ENCODE measurements at places on chromosomes 6 and 20. TPM values are rescaled to one million over a fixed set of nuclear protein-coding genes. Genes with fewer than 3 reads are reported as not detected.
A peak's percentile ranks its signal among the peaks of the same experiment; 100 is the strongest.

Gene PRR18
- total RNA-seq: not detected

DNA sequence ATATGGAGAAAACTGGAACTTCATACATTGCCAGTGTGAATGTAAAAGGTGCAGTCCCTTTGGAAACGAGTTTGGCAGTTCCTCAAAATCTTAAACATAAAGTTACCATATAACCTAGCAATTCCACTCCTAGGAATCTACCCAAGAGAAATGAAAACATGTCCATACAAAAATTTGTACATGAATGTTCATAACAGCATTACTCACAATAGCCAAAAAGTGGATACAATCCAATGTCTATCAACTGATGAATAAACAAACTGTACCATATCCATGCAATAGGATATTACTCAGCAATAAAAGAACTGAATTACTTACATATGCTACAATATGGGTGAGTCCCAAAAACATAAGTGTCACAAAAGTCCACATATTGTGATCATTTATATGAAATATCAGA lies 48.7 kb upstream of the ERVFRD-1 start:
- DNase-seq: no peak

Gene UNC5CL
- 1.2 TPM for total RNA-seq

GRCh38 chr6:166078294-166078693 lies 89.4 kb downstream of the TBXT start:
- DNase-seq: no peak

Gene SDCBP2
- 3.9 TPM for total RNA-seq

GRCh38 chr6:7652957-7653356 lies 63.0 kb downstream of the SNRNP48 start:
- DNase-seq: no peak

DNA sequence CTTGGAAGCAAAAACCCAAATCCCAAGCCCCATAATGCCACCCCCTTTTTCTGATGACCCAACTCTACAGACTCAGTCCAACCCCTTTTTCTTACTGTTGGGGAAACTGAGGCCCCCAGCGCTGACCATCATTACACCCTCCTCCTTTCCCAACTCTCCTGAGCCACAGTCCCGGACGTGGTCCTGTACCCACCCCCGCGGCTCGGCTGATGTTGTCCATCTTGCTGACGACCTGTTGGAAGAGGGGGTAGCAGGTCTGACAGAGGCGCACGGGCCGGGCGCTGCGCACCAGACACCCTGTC lies 533 bp downstream of the OSTM1 start:
- no peak for DNase-seq

Gene PPP2R5D
- total RNA-seq: 32.5 TPM

DNA sequence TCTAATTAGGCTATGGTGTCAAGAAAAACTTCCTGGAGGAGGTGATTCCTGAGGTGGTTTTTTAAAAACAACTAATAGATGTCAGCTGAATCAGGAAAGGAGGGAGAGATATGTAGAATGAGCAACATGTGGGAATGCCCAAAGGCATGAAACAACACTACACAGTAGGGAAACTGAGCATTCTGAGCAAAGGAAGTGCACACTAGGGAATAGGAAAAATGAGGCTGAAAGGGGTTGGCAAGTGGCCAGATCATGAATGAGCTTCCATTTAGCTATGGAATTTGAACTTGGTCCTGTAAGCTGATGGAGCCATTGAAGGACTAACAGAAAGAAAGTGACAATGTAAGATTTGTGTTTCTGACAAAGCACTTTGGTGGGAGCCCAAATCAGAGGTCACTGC lies 16.9 kb upstream of the SLC35F1 start:
- no peak for DNase-seq

DNA sequence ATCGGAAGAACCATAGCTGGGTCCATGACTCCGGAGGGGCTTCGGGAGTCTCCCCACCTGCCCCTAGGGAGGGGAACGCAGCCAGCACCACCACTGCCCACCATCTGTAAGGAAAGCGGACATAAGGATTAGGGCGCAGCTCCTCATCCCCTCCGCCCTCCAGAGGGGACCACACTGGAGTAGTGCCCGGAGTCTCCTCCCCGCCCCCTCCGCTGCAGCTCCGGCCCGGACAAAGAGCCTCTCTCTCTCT lies 628 bp downstream of the SLC35B2 start:
- no peak for DNase-seq

Gene THBS2
- total RNA-seq: 31.0 TPM

GRCh38 chr6:134466771-134467525 lies 149.0 kb upstream of the SGK1 start:
- DNase-seq: no peak

Gene NRSN1
- total RNA-seq: not detected

DNA sequence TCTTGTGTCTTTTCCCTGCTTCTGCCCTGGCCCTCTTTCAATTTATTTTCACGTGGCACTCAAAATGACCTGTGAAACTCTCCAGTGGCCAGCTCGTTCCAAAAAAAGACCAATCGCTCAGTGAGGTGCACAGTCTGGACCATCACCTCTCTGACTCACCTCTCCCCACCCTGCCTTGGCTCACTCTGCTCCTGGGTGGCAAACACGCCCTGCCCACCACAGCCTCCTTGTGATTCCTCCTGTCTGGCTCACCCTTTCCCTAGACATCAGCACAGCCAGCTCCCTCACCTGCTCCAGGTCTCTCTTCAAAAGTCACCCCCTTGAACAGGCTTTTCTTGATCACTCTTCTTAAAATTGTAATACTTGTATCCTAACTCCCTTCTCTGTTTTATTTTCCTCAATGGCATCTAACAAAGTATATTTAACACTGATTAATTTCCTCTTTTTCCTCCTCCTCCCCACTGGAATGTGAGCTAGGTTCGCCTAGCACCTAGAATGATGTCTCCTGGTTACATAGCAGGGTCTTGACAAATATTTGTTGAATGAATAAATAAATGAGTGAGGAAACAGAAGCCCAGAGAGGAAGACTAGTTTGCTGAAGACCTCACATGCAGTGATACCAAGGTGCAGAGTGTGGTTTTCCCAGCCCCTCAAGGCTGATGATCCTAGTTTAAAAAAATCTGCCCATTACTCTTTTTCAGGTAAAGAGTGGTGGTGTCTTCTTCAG lies 109.0 kb downstream of the GJA10 start:
- no peak for DNase-seq

- no peak for DNase-seq
Measured at GRCh38 chr20:59923514-59923913, 9.9 kb downstream of the SYCP2 start.

Gene HSPA1B
- 424 TPM for total RNA-seq

Gene CDSN
- not detected for total RNA-seq

DNA sequence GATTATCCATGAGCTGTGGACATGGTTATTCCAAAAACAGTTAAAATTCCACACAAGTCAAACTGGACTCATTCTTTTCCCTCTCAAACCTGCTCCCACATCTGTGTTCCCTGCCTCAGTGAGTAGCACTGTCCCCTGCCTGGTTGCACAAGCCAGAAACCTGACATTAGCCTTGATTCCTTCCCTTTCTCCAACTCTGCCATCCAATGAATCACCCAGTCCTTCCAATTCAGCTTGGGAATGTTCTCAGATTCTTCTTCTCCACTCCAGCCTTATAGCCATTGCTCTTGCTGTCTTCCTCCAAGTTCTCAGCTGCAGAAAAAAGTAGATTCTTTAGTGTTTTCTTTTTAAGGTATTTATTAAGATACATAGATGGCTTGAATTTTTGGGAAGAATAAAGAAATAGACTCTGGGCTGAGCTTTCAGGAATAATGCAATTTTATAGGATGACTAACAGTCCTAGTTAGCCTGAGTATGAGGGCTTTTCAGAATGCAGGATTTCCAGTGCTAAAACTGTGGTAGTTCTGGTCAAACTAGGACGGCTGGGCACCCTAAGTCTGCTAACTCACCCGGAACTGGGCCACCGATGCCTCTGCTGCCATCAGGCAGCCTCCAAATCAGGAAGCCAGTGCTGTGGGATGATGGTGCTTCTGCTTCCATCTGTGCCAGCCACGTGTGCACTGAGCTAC lies 18.2 kb upstream of the SASH1 start:
- DNase-seq: peak; percentile 11

Gene PSORS1C2
- not detected for total RNA-seq

GRCh38 chr6:35586542-35586941 lies 73.8 kb upstream of the TULP1 start:
- no peak for DNase-seq

Gene CD109
- total RNA-seq: 3.1 TPM

DNA sequence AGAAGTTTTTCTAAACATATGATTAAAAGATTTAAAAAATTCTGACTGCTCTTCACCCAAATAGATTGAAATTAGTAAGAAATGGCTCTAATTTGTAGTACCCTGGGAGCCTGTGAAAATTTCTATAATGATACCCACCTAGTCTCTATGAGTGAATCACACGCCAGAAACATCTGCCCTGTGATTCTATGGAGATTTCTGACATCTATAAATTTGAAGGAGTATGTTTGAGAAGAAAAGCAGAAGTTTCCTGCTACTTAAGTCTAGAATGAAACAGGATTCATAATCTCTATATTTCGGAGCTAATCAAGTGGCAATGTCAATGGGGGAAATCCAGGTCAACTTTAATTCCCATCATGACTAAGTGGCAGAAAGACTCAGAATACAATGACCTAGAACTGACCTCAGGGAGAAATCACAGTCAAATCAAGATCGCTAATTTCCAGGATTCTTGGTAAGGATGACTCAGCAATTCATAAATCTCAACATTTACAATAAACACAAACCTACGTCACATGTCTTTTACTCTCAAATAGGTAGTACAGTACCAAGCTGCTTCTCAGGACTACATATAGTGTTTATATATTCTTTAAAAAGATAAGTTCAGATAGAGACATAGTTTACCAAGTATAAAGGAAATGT lies 186.2 kb upstream of the TNFAIP3 start:
- no peak for DNase-seq

- peak; percentile 84 for DNase-seq
Measured at GRCh38 chr20:51447097-51447764, 95.3 kb downstream of the NFATC2 start.

Gene LAMA5
- 146 TPM for total RNA-seq

Gene WFDC8
- not detected for total RNA-seq

Gene CD93
- total RNA-seq: 36.2 TPM

Gene BTN1A1
- not detected for total RNA-seq

- DNase-seq: no peak
Measured at GRCh38 chr6:133767357-133767970, 121.4 kb upstream of the TCF21 start.

Gene TCP11
- not detected for total RNA-seq

Gene FOXS1
- total RNA-seq: 6.0 TPM

DNA sequence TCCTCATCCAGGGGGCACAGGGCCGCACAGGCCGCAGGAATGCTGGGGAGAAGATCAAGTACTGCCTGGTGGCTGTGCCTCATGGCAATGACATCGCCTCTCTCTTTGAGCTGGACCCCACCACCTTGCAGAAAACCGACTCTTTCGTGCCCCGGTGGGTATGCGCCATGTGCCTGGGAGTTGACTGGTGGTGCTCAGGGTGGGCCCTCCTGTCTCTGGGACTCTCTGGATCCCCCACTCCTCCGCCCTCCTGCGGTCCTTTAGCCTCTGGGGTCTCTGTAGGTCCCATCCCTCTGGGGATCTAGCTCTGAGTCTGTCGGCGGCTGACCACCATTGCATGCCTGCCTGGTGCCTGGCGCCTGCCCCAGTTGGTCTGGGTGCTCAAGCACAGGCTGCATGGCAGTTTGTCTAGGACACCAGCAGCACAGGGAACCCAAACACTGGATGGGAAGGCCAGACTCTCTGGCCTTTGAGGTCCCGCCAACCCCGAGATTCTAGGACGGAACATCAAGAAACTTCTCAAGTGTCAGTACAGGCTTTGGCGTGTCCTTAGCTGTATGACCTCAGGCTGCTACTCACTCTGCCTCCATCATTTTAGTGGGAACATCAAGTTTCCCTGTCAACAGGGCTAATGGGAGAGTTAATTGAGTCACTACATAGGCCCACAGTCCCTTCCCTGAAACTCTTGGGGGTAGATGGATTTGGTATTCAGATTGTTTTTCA lies 42.8 kb downstream of the ITPR3 start:
- no peak for DNase-seq

GRCh38 chr6:117007659-117008058 lies 130.6 kb downstream of the RFX6 start:
- DNase-seq: no peak

Gene POU3F2
- not detected for total RNA-seq

Gene ULBP2
- not detected for total RNA-seq

DNA sequence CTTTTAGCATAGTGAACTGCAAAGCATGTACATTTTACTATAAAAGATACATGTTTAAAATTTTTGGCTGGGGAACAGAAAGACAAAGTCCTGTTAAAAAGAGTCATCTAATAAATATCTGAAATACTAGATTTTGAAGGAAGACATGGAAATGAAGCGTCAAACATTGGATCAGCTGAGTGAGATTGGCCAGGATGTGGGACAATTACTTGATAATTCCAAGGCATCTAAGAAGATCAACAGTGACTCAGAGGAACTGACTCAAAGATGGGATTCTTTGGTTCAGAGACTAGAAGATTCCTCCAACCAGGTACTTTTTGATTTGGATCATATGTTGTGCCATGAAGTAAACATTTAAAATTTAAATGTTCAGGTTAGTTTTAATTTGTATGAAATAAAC lies 162.3 kb downstream of the UTRN start:
- DNase-seq: no peak
